ENCODE measurements at places on chromosomes 5 and 9. TPM values are rescaled to one million over a fixed set of nuclear protein-coding genes. Genes with fewer than 3 reads are reported as not detected.

GRCh38 chr9:123796094-123796493, 133.8 kb downstream of the DENND1A start:
- DNase-seq = no peak

DNA sequence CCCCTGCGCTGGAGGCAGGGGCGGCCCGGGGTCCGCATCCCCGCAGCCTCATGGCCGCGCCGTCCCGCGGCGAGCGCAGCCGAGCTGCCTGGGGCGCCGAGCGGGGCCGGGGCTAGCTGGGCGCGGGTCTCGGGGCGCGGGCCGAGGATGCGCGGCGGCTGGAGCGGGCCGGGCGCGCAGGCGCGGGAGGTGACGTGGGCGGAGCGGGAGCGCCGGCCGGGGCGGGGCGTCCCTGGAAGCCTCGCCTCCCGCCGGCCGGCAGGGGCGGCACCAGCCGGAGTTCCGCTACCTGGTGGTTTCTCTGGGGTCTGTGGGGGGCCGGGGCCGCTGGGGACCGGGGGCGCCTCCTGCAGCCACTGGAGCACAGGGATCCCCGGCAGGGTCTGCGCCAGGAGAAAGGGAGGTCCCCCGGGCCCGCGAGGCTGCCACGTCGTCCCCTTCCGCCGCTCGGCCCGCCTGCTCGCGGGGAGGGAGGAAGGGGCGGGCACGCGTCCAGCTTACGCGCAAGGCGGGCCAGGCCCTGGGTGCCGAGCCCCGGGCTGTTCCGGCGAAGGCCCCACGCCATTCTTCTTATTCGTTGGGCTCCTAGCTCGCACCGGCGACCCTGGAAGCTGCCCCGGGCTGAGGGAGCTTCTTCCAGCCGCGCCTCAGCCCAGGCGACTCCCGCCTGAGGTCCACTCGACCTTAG, at the start of gene LPCAT1:
TSS of gene LPCAT1 (minus strand) at position 168 of the 688 bp plus-strand sequence. CDS start at position 52, 116 bp downstream.
- DNase-seq = peak; percentile 57

- no peak for DNase-seq
Observed at GRCh38 chr9:89874351-89875321, 269.8 kb downstream of the GADD45G start.

- peak; percentile 17 for DNase-seq
Observed at GRCh38 chr5:88925692-88926490, 42.9 kb upstream of the MEF2C start.

- DNase-seq = peak; percentile 95
Observed at GRCh38 chr5:132459031-132459982, 31.3 kb downstream of the IRF1 start.

DNA sequence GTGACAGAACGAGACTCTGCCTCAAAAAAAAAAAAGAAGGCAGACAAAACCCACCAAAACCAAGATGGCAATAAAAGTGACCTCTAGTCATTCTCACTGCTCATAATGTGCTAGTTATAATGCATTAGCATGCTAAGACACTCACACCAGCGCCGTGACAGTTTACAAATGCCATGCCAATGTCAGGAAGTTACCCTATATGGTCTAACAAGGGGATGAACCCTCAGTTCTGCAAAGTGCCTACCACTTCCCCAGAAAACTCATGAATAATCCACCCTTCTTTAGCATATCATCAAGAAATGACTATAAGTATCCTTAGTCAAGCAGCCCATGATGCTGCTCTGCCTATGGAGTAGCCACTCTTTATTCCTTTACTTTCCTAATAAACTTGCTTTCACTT, 4.7 kb upstream of the BICD2 start:
- DNase-seq = no peak

DNA sequence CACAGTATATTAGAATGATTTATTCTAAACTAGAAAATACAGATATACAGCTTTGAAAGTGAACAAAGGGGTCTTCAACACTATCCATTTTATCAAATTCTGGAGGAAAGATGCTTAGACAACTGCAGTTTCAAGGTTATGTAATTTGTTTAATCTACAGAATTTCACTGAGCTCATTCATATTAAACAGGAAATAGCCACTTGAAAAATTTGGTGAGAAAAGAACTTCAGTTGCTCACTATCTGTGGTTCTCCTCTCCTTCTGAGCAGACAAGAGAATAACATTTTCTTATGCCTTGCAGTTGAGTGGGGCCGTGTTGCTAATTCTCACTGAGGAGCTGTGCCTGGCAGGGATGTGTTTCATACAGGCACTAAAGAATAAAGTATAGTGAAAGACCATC, 1428.2 kb downstream of the CDH12 start:
- DNase-seq = no peak

DNA sequence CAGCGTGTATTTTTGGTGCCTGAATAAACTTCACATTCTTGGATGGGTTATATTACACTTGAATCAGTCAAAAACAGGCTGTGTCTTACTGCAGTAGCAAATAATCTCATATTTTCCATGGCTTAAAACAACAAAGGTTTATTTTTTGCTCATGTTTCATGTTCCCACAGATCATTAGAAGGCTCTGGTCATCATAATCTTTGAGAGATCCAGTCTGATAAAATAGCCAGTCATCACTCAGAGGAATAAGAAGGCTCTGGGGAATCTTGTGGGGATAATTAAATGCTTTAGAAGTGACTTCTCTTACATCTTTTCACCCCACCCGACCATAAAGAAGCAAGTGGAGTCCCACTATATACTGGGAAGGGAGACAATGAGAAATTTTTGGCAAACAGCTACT, 417.7 kb downstream of the PSAT1 start:
- DNase-seq = peak; percentile 87

DNA sequence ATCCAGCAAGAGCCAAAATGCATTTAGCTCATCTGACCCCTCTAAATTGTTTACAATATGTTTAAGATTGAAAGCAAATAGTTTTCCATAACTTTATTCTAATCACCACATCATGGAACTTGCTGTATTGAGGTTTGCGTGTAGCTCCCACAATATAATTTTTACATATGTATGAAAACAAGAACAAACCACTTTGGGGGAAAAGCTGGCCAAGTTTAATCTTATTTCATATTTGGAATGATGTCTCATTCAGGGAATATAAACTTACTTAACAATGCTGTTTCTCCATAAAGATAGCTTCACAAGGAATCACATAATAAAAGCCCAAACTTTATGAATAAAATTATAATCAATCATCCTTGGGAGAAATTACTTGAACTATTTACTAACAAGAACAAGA, 194.6 kb upstream of the PCSK5 start:
- no peak for DNase-seq

DNA sequence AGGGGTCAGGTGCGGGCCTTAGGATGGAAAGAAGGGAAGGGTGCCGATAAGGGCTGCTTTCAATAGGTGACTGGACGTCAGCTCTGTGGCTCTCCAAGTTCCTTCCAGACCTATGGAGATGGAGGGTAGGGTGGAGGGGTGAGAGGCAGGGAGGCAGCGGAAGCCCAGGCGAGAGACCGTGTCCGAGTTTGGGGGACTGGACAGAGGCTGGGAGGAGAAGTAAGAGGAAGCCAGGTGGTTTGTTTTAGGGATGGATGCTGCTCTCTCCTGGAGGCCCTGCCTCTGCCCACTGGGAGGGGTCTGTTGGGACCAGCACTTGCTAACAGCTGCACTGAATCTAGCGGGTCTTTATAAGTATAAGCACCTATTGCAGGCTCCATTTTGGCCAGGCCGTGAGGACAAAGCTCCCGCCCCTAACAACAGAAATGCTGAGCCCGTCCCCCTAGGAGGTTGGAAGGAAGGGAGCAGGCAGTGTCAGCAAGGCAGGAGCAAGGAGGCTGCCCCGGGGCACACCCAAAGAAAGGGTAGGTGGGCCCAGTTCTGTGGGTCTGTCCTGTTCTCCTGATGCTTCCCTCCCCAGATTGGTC, 167.5 kb downstream of the DAB2IP start:
- DNase-seq = no peak

GRCh38 chr5:125424402-125425141, 678.1 kb upstream of the ZNF608 start:
- DNase-seq = no peak

DNA sequence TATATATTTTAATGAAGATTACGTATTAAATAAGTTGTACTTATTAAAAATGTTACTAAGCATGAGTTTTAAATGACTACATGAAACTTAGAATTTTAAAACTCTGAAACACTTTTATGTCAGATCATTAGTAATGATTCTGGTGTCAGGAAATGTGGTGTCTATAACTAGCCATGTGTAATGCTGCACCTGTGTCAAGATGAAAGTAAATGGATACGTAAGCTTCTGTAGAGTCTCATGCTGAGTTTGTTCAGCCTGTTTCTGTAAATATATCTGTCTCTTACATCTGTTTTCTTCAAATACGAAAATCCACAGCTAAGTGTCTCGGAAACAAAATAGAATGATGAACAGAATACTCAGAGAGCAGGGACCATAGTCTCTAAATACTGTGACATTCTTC, 278.0 kb upstream of the SMC2 start:
- no peak for DNase-seq

GRCh38 chr5:36438765-36439561, 137.3 kb upstream of the RANBP3L start:
- no peak for DNase-seq

DNA sequence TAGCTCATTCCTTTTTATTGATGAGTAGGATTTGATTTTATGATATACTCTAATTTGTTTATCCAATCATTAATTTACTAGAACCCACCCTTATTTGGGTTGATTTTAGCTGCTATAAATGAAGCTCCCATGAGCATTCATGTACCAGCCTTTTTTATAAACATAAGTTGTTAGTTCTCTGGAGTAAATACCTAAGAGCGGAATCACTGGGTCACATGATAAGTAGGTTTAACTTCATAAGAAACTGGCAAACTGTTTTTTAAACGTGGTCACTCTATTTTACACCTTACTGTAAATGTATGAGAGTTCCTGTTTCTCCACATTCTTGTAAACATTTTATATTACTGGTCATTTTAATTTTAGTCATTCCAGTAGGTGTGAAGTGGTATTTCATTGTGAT, 364.6 kb downstream of the NPR3 start:
- DNase-seq = peak; percentile 75

Gene CDC25C
- total RNA-seq = 20.5 TPM

Gene ADGRD2
- total RNA-seq = not detected

Gene TBCA
- 211 TPM for total RNA-seq

Gene HSD17B3
- total RNA-seq = 1.9 TPM

Gene SMIM32
- total RNA-seq = not detected

Gene BAAT
- total RNA-seq = not detected

Gene AK8
- not detected for total RNA-seq

Gene C5
- total RNA-seq = 3.4 TPM

Measured in M059J (cell line).